ENCODE measurements at places on chromosomes 7 and 10.

DNA sequence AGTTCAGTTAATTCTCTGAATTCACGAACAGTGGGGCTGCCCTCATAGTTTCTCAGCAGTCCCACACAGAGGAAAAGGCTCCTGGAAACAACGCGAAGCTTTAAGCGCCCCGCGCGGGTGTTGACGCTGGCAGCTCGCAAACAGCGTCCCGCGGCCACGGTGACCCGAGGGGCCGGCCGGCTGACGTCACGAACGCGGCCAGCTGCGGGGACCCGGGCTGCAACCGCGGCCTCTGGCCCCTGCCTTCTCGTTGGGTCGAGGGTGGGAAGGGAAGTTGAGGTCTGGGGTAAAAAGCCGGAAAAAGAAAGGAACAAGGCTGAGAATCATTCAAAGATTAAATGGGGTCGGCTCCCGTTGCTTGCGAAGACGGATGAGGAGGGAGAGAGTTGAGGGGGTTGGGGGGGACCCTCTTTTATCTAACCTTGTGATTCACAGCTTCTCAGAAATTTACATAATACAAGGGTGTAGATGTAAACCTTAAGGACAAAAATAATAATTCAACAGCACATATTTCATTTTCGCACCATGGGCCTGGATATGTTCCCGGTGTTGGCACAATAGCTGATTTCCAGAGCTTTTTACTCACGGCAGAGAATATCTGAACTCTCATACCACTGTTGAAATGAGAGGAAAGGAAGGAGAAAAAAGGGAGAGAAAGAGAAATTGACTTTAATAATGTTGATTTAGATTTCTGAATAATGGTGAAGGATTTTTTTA is 7.3 kb upstream of the FEZF1 start:
- no peaks in the 10 kb centered on the region for H3K36me3 ChIP-seq
- no peak overlapping the region for H3K27ac ChIP-seq
- H3K4me1 ChIP-seq: peaks cover 10% of the 10 kb centered on the region
- no peak overlapping the region for H3K4me3 ChIP-seq
- DNase-seq: no peak

DNA sequence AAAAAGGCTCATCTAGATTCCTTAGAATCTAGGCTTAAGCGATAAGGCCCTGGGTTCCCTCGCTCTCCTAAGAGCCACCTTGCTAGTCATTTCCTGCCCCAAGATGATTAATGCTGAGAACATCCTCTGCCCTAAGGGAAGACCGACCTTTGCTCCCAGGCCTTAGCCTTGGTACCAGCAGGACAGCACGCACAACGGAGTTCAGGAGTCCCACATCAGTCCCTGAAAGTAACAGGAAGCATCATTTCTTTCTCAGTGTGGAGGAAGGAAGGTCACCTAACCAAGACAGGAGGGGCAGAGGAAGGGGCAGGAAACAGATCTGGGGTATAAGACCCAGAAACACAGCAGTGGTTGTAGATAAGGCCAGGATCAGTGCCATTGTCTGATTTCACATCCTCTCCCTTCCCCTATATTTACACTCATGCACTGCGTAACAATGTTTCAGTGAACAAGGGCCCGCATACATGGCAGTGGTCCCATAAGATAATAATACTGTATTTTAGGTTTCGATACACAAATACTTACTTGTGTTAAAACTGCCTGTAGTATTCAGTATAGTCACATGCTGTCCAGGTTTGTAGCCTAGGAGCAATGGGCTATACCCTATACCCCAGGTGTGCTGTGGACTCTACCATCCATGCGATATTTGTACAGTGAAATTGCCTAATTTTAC is 8.1 kb upstream of the FAM107B start:
- no peaks in the 10 kb centered on the region for H3K27me3 ChIP-seq
- no peak overlapping the region for H3K4me3 ChIP-seq
- no peaks in the 10 kb centered on the region for H3K36me3 ChIP-seq
- no peak overlapping the region for H3K27ac ChIP-seq
- peaks cover 4% of the 10 kb centered on the region for H3K4me1 ChIP-seq

- H3K4me1 ChIP-seq: peaks cover 7% of the 10 kb centered on the region
- no peaks in the 10 kb centered on the region for H3K36me3 ChIP-seq
- peak; percentile 58 for DNase-seq
- peak overlapping the region; percentile 21 for H3K27ac ChIP-seq
These were observed 29.7 kb downstream of the VIM start for GRCh38 chr10:17257466-17258321.

GRCh38 chr10:48462482-48463020 is 142.3 kb downstream of the ARHGAP22 start:
- peaks cover 3% of the 10 kb centered on the region for H3K4me1 ChIP-seq
- no peaks in the 10 kb centered on the region for H3K36me3 ChIP-seq
- H3K27me3 ChIP-seq: no peaks in the 10 kb centered on the region
- DNase-seq: no peak
- H3K27ac ChIP-seq: no peak overlapping the region

DNA sequence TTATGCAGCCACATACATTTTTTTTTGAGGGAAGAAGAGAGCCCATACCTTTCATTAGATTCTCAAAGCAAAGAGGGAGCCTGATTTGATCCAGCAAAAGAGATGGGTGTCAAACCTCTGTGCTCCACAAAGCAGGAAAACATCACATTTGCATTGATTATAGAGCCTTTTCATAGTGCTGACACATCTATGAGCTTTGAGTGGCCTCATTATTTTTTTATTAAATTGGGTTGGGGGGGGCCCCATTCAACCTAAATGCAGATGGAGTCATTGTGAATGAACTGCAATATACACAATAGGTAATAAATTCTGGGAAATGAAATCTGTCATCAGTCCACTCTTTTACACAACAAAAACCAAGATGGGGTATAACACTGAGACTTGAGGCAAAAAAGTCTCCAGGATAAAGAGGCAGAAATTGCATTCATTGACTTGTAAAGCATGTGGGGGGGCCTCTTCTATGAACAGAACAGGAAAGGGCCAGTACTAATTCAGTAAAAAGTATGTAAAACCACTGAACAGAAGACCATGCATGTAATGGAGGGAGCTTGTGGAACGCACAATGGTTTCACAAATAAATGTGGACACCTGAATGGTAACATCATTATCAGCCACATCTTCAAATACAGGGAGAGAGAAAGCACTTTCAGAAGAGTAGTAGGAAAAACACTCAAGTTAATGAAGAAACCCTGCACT is 17.7 kb upstream of the ASB4 start:
- H3K27ac ChIP-seq: no peak overlapping the region
- H3K36me3 ChIP-seq: no peaks in the 10 kb centered on the region
- peaks cover 14% of the 10 kb centered on the region for H3K4me1 ChIP-seq
- H3K27me3 ChIP-seq: no peaks in the 10 kb centered on the region
- no peak overlapping the region for H3K4me3 ChIP-seq

GRCh38 chr7:137871170-137871915 is 24.6 kb upstream of the DGKI start:
- no peak for DNase-seq
- peaks cover 29% of the 10 kb centered on the region for H3K4me1 ChIP-seq
- H3K27me3 ChIP-seq: no peaks in the 10 kb centered on the region
- peaks cover 49% of the 10 kb centered on the region for H3K36me3 ChIP-seq
- no peak overlapping the region for H3K4me3 ChIP-seq

- peaks cover 7% of the 10 kb centered on the region for H3K4me1 ChIP-seq
- no peak overlapping the region for H3K4me3 ChIP-seq
- no peak for DNase-seq
- no peak overlapping the region for H3K27ac ChIP-seq
- no peaks in the 10 kb centered on the region for H3K36me3 ChIP-seq
- H3K27me3 ChIP-seq: no peaks in the 10 kb centered on the region
These were observed 54.8 kb downstream of the AUTS2 start for GRCh38 chr7:69652947-69653701.

DNA sequence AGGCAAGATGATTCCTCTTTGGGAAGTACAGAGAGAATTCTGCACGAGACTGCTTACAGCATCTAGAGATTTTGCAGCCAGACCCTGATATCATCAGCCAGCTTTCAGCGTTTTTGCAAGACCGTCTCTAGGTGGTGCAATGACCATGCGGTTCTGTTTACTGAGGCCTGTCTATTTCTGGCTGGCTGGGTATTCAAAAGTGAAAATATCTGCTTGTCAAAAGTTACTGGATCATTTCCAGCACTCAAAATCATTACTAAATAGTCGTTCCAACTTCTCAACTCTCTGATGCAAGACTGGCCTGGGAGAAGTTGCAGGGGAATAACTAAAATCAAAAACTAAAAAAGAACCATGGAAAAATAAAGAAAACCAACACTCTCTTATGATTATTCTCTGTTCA is 240.1 kb downstream of the ELMO1 start:
- peak; percentile 38 for DNase-seq
- no peaks in the 10 kb centered on the region for H3K4me1 ChIP-seq
- H3K27ac ChIP-seq: no peak overlapping the region
- no peaks in the 10 kb centered on the region for H3K36me3 ChIP-seq
- H3K4me3 ChIP-seq: no peak overlapping the region

DNA sequence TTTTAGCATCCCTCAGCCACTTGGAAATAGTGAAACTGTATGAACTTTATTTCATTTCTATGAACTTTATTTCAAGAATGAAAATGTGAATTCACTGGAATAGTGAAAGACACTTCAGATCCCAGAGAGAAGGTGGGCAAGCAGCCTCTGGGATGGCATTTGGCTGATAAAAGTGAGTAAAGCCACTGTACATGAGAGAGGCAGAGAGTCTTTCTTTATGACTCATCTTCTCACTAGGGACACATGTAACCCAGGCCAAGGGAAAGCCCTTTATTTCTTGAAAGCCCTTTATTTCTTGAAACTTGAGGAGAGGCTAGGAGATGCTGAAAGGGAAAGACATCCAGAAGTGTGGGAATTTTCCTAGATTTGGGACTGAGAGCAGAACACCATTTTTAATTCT is 148.9 kb upstream of the SMIM30 start:
- H3K4me1 ChIP-seq: no peaks in the 10 kb centered on the region
- H3K27me3 ChIP-seq: no peaks in the 10 kb centered on the region
- no peak overlapping the region for H3K27ac ChIP-seq
- H3K4me3 ChIP-seq: no peak overlapping the region
- DNase-seq: no peak

DNA sequence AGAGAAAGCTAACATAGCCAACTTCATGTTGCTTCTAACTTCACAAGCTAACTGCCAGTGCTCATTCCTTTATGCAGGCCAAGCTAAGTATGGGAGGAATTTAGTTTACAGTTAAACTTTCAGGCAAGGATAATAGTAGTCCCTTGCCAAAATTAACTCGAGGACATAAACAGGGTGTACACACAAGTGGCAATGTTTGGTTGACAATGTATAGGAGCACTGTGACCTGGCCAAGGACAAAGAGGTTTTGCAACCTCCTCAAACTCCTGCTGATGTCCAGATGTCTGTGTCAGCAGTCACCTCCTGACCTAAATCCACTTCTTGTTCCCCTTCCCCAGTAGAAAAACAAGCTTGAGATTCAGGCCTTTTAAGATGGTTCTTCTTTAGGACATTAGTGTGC is 494.6 kb upstream of the KLF6 start:
- no peak overlapping the region for H3K4me3 ChIP-seq
- no peaks in the 10 kb centered on the region for H3K36me3 ChIP-seq
- no peak overlapping the region for H3K27ac ChIP-seq

DNA sequence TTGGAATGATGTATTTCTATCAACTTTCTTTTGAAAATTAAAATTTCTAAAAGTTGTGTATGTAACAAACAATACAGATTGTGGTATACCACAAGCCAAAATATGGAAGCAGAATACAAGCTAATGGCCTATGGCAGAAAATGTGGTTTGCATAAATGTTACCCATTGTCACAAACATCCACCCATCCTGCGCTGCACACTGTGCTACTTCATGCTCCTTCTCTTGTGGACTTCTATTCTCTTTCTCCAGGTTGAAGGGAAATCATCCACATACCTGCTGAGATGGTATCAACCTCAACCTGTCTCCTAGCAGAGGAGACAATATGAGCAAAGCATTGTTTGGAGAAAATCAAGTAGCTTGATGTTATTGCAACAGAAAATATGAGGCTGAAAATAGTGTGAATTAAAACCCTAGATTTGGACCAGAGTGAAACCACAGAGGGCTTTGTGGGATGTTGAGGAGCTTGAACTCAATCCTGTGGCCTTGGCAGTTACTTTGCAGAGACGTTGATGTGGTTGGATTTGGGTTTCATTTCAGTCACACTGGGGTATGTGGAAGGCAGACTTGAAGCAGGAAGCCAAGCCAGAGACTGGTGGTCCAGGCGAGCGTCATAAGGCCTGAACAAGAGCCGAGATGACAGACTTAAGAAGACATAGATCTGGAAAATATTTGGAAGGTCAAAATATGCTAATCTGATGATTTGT is 63.8 kb downstream of the ICA1 start:
- H3K27me3 ChIP-seq: no peaks in the 10 kb centered on the region
- H3K27ac ChIP-seq: no peak overlapping the region

DNA sequence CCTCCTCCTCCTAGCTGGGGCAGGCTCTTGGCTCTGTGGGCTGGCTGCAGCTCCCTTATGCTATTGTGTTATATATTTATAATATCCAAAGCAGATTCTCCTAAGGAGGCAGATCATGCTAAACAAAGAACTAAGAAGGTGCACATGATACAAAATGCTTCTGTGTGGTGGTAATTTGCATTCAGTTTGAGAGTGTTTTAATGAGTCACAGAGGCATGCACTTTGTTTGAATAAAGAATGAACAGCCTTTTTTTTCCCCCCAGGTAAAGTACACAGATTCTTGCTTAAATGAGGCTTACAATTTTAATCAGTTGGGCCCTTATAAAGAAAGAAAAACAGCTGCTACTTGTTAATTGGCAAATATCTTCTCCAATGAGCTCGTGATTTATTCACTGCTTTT is 95.0 kb downstream of the FANK1 start:
- H3K27me3 ChIP-seq: no peaks in the 10 kb centered on the region
- H3K36me3 ChIP-seq: no peaks in the 10 kb centered on the region
- H3K4me1 ChIP-seq: peaks cover 6% of the 10 kb centered on the region
- DNase-seq: no peak

- H3K4me3 ChIP-seq: no peak overlapping the region
- H3K36me3 ChIP-seq: peaks cover 25% of the 10 kb centered on the region
- peaks cover 14% of the 10 kb centered on the region for H3K4me1 ChIP-seq
- H3K27me3 ChIP-seq: no peaks in the 10 kb centered on the region
- no peak for DNase-seq
- H3K27ac ChIP-seq: no peak overlapping the region
These were observed 17.2 kb downstream of the PPP3CB start for GRCh38 chr10:73478636-73479035.

DNA sequence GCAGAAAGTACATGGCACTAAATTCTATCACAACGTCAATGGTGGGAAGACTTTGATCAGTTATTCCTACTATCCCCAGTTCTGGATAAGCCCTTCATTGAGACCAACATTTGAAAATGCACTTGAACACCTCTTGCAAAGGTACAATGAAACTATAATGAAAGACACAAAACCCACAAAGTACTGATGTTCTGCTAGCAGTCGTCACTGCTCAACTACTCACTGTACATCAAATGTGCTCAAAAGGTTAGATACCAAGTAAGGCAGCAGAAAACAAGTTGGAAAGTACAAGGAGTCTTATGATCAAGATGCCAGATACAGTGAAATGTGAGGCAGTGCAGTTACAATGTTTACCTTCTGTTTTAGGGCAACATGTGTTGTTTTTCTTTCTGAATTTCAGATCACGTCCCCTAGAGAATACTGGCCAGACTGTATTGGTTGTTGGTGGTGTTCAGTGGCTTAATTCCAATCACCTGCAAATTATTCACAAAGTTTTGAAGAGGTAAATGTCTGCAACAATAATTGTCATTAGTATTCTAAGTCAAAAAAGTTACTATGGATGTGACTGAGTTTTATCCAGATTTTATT is 62.4 kb upstream of the WNT16 start:
- H3K4me1 ChIP-seq: no peaks in the 10 kb centered on the region
- no peaks in the 10 kb centered on the region for H3K36me3 ChIP-seq
- DNase-seq: no peak

Data from astrocyte (in vitro differentiated cells and primary cell).